Naive thymus-derived CD8-positive, alpha-beta T cell (primary cell): ENCODE measurements at places on chromosomes 2 and 18. TPM values are rescaled to one million over a fixed set of nuclear protein-coding genes. Genes with fewer than 3 reads are reported as not detected.

DNA sequence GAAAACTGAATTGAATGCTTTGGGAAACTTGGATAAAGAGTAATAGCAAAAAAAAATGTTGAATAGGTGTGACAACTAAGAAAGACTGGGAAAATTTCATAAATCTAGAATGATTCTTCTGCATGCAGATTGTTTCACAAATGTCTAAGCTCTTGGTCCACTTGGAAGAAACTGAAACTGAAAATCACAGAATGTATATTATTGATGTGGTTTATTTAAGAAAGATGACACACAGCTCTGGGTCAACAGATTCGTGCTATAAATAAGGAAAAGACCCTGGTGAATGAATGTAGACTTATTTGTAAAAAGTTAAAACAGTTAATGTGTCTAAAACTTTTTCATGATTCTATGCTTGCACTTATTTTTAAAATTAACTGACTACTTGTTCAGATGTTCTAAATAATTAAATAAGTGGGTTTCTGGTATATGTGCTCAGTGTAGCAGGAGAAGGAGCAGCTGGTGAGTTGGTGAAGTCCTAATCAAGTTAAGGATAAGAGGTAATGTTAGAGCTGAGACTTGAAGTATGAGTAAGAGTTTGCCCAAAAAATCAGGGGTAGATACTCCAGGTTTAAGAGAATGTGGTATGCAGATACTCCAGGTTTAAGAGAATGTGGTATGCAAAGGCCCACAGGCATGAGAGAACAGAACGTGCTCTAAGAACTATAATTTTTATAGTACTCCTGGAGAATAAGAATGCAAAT is 24.5 kb downstream of the UGP2 start:
- DNase-seq, result no peak
- no peaks in the 10 kb centered on the region for H3K27me3 ChIP-seq
- H3K27ac ChIP-seq, result peak overlapping the region; percentile 49
- H3K36me3 ChIP-seq, result peaks cover 58% of the 10 kb centered on the region
- no peak overlapping the region for H3K4me3 ChIP-seq

GRCh38 chr2:28252311-28252710 is 140.3 kb upstream of the FOSL2 start:
- peaks cover 4% of the 10 kb centered on the region for H3K36me3 ChIP-seq
- H3K4me1 ChIP-seq, result peaks cover 2% of the 10 kb centered on the region
- no peak for DNase-seq
- no peaks in the 10 kb centered on the region for H3K27me3 ChIP-seq
- H3K27ac ChIP-seq, result peak overlapping the region; percentile 59
- H3K4me3 ChIP-seq, result peak overlapping the region; percentile 48

DNA sequence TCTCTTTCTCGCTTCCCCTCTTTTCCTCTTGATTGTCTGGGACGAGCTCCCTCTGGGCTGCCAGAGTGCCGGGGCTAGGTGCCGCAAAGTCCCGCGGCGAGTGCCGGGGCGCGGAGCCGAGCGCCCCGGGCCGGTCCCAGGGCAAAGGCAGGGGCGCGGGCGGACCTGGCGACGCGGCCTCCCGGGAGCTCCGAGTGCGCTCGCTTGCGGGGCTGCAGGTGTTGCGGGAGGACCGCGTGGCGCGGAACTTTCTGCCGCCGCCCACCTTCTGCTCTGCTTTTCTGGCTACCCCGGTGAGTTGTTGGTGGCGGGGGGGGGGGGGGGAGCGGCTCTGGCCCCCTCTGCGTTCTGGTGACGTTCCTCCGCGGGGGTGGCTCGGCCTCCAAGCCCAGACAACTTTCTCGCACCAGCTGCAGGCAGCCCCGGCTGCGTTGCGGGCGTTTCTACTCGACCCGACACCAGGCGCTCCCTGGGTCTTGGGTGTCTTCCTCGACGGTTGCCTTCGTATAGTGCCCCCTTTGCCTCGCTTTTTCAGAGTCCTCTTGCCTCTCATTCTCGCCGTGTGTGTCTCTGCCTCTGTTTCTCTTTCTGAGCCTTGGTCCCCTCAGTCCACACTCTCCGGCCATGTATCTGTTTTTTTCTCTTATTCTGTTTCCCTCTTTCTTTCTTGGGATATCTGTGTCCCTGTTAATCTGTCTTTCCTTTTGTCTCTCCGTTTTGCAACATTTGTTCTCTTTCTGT is 759 bp downstream of the GALNT13 start:
- H3K27ac ChIP-seq, result no peak overlapping the region
- DNase-seq, result no peak
- H3K4me1 ChIP-seq, result peaks cover 3% of the 10 kb centered on the region
- H3K27me3 ChIP-seq, result peaks cover 40% of the 10 kb centered on the region
- H3K4me3 ChIP-seq, result peak overlapping the region; percentile 28

DNA sequence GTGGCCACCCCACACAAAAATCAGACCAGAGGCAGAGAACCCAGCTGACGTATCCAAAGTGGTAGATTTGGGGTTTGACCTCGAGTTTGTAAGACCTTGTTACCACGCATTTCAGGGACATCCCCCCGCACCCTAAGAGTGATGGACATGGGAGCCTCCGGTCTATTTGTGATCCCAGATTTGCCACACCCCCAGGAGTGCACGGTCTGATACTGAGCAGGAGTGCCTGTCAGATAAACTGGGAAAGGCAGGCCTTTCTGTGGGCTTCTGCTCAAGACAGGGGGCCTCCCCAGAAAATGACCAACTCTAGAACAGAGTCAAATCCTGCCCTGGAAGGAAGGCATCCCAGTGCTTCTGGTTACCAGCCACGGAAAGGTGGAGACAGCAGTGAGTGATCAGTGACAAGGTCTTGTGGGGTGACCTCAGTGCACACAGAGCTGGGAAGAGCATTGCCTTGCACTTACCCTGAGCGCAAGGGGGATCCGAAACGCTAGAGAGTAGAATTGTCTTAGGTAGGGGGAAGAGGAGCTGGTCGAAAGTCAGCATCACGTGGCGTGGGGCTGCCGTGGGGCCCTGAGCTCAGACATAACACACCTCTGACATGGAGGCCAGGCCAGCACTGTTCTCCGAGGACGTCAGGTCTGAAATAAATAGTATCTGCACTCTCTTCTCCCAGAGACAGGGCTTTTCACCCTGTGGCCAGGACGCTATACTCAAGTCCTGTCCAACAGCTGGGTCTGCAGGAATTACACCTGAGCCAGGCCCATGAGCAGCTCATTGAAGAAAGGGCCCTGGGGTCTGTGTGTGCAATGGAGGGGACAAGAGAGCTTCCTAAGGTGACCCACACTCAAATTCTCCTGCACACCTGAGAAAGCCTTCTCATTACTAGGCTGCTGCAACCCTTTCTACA is 242.4 kb upstream of the SALL3 start:
- H3K27me3 ChIP-seq, result peaks cover 33% of the 10 kb centered on the region
- peaks cover 10% of the 10 kb centered on the region for H3K4me1 ChIP-seq
- no peaks in the 10 kb centered on the region for H3K36me3 ChIP-seq
- no peak overlapping the region for H3K4me3 ChIP-seq

DNA sequence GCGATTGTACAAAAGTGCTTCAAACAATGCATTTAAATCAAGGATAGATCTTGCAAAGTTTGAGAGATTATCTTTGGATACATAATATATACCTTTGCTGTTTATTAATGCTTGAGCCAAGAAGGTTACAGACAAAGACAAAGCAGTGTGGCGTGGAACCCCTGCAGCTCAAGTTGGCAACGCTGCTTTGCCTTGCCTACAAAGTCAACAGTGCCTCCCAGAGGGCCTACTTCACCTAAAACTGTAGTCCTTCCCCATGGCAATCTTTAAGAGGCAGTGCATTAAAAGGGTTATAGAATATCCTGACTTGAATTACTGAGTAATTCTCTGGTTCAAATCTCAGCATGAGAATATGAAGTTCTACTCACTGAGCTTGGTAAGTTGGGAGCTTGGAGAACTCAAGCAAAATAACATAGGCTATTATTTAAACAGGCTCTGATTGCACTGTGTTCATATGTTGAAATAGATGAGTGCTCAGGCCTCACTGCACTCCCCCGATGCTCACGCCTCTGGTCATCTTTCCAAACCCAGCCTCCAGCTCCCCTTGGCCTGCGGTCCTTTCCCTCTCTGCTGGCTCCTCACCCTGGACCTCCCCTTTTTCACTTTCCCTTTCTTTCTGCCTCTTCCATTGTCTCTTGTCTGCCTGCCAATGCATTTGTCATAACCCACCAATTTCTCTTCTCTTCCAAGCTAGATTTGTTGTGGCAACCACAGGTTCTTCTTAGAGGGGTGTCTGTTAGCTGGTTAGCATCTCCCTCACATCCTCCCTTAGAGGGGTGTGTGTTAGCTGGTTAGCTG is 96.5 kb downstream of the MYT1L start:
- DNase-seq, result no peak
- H3K4me1 ChIP-seq, result no peaks in the 10 kb centered on the region
- no peak overlapping the region for H3K4me3 ChIP-seq
- no peak overlapping the region for H3K27ac ChIP-seq
- H3K27me3 ChIP-seq, result no peaks in the 10 kb centered on the region
- no peaks in the 10 kb centered on the region for H3K36me3 ChIP-seq

- no peaks in the 10 kb centered on the region for H3K27me3 ChIP-seq
- H3K36me3 ChIP-seq, result no peaks in the 10 kb centered on the region
- peak overlapping the region; percentile 82 for H3K27ac ChIP-seq
- no peak for DNase-seq
- H3K4me3 ChIP-seq, result peak overlapping the region; percentile 66
Measured at GRCh38 chr2:147663962-147664361, 180.9 kb upstream of the ACVR2A start.

DNA sequence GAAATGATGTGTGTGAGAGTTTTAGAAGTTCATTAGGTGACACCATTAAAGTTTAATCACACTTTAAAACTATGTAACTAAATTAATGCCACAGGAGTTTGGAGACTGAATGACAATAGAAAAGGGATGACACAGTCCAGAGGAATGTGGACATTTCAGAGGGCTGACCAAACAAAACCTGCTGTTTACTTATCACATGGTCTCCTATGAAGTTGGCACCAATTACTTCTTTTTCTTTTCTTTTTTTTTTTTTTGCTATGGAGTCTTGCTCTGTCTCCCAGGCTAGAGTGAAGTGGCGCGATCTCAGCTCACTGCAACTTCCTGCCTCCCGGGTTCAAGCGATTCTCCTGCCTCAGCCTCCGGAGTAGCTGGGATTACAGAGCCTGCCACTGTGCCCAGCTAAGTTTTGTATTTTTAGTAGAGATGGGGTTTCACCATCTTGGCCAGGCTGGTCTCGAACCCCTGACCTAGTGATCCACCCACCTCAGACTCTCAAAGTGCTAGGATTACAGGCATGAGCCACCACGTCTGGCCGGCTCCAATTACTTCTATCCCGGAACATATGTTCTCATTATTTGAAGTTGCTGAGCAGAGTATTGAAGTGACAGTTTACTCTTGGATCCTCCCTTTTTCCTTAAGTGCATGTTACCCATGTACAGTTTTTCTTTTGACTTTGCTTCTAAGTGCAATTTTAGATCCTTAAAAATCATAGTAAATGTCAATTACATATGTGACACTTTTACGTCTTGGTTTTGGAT is 4.3 kb downstream of the AGPS start:
- H3K4me1 ChIP-seq, result peaks cover 73% of the 10 kb centered on the region
- no peak overlapping the region for H3K4me3 ChIP-seq
- H3K27me3 ChIP-seq, result no peaks in the 10 kb centered on the region

Gene SCN9A
- total RNA-seq, result not detected

Gene ABCG8
- total RNA-seq, result not detected
